ENCODE measurements at places on chromosomes 3 and 15.

DNA sequence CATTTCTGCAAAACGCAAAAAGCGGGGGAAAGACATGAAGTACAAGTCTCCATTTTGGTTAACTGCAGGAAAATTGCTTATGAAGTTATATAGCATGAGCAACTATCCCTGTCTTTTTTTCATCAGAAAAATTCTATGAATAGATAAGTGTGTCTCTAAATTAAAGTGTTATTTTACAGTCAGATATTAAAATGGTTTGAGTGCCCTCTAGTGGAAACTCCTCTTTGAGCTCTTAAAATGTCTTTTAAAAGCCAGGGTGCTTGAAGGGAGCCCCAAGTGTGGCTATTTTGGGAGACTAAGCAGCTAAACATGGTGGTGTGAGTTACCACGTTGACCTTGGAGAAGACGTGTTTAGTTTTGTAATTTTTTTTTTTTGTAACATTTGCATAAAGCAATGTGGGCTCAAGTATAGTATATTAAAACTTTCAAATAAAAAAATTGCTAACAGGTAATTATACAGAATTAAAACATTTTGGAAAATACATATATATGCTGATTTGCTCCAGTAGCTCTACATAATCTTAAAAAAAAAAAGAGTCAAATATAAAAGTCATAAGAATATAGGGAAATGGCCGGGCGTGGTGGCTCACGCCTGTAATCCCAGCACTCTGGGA lies 77.2 kb downstream of the PPP2R3A start:
- H3K27ac ChIP-seq, result no peak overlapping the region
- H3K36me3 ChIP-seq, result 0 out of 2 replicates have a peak, but pooled peaks cover 8% of the 10 kb centered on the region
- H3K4me3 ChIP-seq, result no peak overlapping the region
- no peaks in the 10 kb centered on the region for H3K27me3 ChIP-seq
- peak; percentile 74 for DNase-seq

- no peak overlapping the region for H3K4me3 ChIP-seq
- no peaks in the 10 kb centered on the region for H3K27me3 ChIP-seq
- H3K36me3 ChIP-seq, result no peaks in the 10 kb centered on the region
- H3K4me1 ChIP-seq, result peaks cover 16% of the 10 kb centered on the region
- H3K27ac ChIP-seq, result no peak overlapping the region
These were observed 231.6 kb upstream of the GOLGA6L4 start for GRCh38 chr15:84003791-84004503.

GRCh38 chr15:79339588-79340314 lies 28.8 kb downstream of the TMED3 start:
- no peak overlapping the region for H3K4me3 ChIP-seq
- no peaks in the 10 kb centered on the region for H3K27me3 ChIP-seq
- no peak overlapping the region for H3K27ac ChIP-seq
- H3K4me1 ChIP-seq, result no peaks in the 10 kb centered on the region

DNA sequence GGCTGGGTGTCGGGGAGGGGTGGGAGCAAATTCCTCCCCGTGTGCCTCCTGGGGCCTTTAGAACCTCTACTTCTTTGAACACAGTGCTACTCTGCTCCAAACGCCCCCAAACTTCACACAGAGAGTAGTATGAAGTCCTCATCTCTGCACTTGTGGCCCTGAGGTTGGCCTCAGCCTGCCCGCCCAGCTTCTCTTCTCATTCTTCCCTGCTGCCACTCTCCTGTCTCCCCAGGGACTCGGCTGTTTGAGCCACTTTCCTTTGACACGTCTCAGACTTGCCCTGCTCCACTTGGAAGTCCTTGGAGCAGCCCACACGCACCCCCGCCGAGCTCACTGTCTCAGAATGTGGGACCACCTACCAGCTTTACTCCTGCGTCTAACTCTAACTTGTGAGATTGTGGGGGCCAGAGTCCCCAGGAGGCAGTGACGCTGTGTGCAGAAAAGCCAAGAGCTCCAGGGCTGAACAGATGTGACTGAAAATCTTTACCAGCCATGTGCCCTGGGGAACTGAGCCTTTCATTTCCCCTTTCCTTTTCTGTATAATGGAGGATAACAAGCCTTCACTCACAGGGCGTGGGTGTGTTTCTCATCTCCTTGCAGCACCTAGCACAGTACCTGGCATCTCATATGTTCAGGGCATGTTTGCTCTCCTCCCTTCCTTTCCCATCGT lies 233.6 kb upstream of the CTDSPL start:
- H3K36me3 ChIP-seq, result no peaks in the 10 kb centered on the region
- no peak overlapping the region for H3K4me3 ChIP-seq
- no peaks in the 10 kb centered on the region for H3K27me3 ChIP-seq
- no peak overlapping the region for H3K27ac ChIP-seq
- no peaks in the 10 kb centered on the region for H3K4me1 ChIP-seq

DNA sequence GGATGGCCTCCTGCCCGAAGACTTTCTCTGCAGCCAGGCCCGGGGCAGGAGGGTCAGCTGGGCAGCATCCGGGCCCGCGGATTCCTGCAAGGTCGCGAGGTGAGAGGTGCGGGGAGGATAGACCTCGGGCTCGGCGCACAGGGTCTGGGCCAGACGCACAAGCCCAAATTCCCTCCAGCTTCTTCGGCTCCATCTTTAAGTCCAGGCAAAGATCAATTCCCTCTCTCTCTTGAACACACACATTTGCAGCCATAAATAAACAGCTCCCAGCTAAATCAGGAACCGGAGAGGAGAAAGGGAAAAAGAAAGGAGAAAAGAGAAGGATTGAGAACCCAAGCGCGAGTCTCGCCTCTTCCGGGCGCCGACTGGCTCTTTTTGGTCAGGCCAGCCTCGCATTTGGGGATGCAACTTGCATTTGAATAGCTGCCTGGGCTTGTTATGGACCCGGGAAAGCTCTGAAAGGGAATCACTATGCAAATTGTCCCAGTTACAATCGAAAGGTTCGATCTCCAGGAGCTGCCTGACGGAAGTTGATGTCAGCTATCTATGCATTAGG lies 14.5 kb upstream of the ONECUT1 start:
- DNase-seq, result no peak
- no peaks in the 10 kb centered on the region for H3K36me3 ChIP-seq
- no peaks in the 10 kb centered on the region for H3K27me3 ChIP-seq
- H3K4me3 ChIP-seq, result no peak overlapping the region

GRCh38 chr3:42213417-42213816 lies 52.6 kb downstream of the CCK start:
- H3K4me3 ChIP-seq, result no peak overlapping the region
- H3K27me3 ChIP-seq, result no peaks in the 10 kb centered on the region
- H3K36me3 ChIP-seq, result no peaks in the 10 kb centered on the region
- no peaks in the 10 kb centered on the region for H3K4me1 ChIP-seq
- DNase-seq, result no peak
- H3K27ac ChIP-seq, result no peak overlapping the region

DNA sequence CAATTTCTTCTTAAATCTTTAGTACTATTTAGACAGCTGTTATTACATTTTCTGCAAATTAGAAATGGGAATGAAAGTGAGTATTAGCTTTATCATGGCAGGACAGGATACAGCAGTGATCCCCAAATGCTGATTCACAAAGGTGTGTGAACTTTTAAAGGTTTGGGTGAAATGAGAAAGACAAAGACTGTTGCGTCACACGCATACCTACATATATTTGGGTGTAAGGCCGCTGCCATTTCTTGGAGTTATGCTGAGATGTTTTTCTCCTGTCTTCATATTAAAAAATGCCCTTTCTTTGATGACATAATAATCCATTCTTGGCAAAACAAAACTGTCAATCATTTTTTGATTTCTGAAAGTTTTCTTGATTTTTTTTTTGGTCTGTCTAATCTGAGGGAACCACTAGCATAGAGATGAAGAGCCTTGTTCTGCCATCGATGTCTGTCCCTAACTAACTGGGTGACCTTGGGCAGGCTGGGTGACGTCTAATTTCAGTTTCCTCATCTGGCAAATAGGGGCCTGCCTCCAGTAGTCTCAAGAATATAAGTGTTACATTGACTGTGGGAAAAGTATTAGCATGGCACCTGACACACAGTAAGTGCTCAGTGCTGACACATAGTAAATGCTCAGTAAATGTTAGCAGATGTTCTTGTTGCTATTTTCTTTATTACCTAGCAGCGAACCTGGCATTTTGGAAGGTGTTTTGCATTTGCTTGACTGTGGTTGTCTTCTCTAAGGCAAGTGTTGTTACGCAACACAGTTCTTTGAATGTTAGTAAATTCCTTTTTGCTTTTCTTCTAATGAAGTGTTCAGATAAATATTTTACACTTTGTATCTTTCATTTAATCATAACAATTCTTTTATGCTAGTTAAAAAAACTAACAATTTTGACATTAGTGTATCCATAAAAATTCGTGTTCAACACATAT lies 5.0 kb downstream of the MITF start:
- no peaks in the 10 kb centered on the region for H3K27me3 ChIP-seq
- no peaks in the 10 kb centered on the region for H3K4me1 ChIP-seq
- H3K4me3 ChIP-seq, result no peak overlapping the region
- H3K27ac ChIP-seq, result no peak overlapping the region

DNA sequence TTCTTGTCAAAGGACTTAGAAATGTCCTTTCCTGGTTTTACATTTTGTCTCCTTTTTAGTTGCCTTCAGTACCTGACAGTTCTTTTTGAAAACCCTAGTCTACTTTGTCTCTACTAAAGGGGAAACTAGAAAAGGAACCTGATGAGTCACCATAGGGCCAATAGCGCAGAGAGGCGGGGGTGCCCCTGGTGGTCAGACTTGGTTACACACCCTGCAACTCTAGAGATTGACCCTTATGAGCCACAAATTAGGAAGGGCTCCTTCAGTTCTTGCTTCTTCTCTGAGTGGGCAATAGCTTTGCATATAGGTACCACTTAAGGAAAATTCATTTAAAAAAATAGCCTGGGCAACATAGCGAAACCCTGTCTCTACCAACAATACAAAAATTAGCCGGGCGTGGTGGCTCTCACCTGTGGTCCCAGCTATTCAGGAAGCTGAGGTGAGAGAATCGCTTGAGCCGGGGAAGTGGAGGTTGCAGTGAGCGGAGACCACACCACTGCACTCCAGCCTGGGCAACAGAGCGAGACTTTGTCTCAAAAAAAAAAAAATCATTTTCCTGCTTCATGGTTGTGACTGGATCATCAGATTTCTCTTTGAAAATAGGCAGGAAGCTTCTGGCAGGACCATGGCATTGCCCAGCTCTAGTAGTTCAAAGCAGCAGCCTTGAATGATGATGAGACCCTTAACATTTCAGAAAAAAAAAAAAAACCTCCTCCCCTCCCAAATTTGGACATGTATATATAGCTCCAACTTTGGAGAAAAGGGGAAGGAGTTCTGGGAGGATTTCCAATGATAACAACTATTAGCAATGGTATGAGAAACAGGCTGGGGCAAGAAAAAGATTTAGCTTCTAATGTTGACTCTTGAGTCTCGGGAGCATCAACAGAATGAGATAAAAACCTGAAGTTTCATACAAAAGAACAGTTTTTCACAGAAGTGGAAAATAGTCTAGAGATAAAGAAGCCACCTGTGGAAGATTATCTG lies 45.2 kb upstream of the RASA2 start:
- H3K27me3 ChIP-seq, result no peaks in the 10 kb centered on the region
- H3K27ac ChIP-seq, result no peak overlapping the region
- H3K36me3 ChIP-seq, result peaks cover 35% of the 10 kb centered on the region
- DNase-seq, result peak; percentile 73

DNA sequence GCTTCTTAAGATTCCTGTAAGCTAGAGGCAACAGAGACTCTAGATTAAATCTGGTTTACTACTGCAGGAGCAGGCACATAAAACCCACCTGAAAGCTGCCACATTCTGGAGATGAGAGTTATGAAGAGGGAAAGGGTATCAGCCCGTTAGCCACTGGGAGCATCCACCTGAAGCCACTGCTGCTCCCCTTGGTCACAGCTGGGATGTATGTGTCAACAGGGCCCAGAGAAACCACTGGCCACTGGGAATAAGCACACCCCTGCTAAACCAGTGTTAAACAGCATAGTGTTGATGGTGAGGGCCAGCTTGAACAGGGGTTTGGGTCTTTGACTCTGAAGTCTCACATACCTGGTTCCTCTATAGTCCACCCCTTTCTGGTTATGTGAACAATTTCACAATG lies 10.9 kb downstream of the SLCO2A1 start:
- H3K4me1 ChIP-seq, result no peaks in the 10 kb centered on the region
- no peaks in the 10 kb centered on the region for H3K27me3 ChIP-seq

GRCh38 chr3:179175358-179175757 lies 27.2 kb downstream of the PIK3CA start:
- H3K27me3 ChIP-seq, result no peaks in the 10 kb centered on the region
- no peak overlapping the region for H3K27ac ChIP-seq
- H3K4me3 ChIP-seq, result no peak overlapping the region
- H3K4me1 ChIP-seq, result peaks cover 14% of the 10 kb centered on the region
- no peaks in the 10 kb centered on the region for H3K36me3 ChIP-seq

- H3K27ac ChIP-seq, result no peak overlapping the region
- H3K4me1 ChIP-seq, result no peaks in the 10 kb centered on the region
These were observed 116.3 kb upstream of the IGF1R start for GRCh38 chr15:98532063-98532462.

DNA sequence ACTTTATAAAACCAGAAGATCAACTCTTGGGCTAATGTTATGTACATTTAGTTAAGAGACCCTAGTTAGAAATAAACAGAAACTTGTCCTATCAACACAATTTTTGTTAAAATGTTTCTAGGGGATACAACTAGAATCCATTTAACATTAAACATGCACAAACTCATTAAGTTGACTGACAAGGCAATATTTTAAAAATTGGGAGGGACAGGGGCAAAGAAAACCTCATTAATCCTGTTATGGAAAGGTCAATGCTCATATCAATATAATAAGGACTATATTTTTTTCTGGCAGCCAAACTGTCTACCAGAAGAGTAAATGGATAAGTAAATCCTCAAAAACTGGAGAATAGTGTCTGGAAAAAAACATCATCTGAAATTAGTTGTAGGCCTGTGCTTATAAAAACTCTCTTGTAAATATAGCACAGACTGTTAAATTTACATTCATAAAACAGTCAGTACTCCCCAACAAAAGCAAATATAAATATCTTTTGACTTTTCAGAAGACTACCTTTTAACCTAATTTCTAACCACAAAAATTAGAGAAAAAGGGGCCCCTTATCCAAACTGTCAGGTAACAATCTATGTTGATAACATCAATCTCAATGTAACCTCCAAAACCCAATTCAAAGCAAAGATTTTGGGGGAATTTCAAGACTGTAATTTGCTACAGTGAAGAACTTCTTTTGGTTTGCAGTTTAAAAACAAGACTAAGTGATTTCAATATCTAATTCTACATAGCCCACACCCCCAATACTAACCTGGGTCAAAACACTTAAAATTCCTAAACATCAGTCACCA lies 4.2 kb downstream of the TRA2B start:
- peaks cover 65% of the 10 kb centered on the region for H3K36me3 ChIP-seq
- no peak for DNase-seq
- H3K4me1 ChIP-seq, result peaks cover 26% of the 10 kb centered on the region
- H3K27ac ChIP-seq, result no peak overlapping the region
- no peaks in the 10 kb centered on the region for H3K27me3 ChIP-seq

- no peaks in the 10 kb centered on the region for H3K4me1 ChIP-seq
- no peak overlapping the region for H3K4me3 ChIP-seq
- no peak for DNase-seq
- H3K27ac ChIP-seq, result no peak overlapping the region
These were observed 440.2 kb downstream of the CNTN6 start for GRCh38 chr3:1532935-1533606.
